ENCODE measurements at places on chromosomes 7 and 10.

DNA sequence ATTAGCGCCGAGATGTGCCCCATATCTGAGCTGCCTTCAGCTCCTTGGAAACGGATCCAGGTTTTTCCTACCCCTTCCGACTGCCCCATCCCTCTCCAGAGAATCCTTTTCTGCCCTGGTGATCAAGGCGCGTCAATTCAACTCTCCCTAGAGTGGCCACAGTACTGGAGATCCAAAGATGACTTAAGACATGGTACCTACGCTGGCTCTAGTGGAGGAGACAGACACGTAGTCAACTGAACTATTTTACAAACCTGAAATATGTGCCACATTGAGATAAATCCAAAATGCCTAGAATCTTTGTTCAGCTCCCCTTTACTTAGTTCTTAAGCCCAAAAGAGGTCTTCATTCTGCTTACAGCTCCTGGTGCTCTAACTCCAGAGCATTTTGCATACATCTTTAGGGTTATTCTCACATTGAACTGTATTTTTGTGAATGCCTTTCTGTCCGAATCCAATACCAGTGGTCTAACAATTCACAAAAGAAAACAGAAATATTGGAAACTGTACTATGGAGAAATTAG, 444 bp upstream of the TNPO3 start:
- no peaks in the 10 kb centered on the region for H3K27me3 ChIP-seq
- peak overlapping the region; percentile 90 for H3K4me3 ChIP-seq
- H3K27ac ChIP-seq, result peak overlapping the region; percentile 97

GRCh38 chr10:59557052-59557451, 152.6 kb downstream of the SLC16A9 start:
- no peak overlapping the region for H3K27ac ChIP-seq
- DNase-seq, result no peak
- H3K4me1 ChIP-seq, result no peaks in the 10 kb centered on the region
- no peaks in the 10 kb centered on the region for H3K36me3 ChIP-seq
- H3K27me3 ChIP-seq, result no peaks in the 10 kb centered on the region

DNA sequence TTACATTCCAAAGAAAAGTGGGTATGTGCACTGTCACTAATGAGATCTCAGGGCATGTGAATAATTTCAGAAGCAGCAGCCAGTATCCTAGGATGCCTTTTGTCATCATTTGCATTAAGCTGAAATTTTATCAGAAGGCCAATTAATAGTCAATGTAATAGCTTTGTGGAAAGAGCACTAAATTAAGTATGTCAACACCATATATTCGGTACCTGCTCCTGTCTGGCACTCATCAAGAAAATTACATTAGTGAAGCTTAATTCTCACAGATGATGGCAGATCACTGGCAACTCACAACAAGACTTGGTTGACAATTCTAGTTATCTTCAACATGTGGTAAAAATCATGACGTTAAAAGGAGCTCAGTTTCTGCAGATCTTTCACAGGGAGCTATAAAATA, 271.4 kb downstream of the PARD3 start:
- no peak for DNase-seq
- H3K27ac ChIP-seq, result no peak overlapping the region
- no peak overlapping the region for H3K4me3 ChIP-seq

DNA sequence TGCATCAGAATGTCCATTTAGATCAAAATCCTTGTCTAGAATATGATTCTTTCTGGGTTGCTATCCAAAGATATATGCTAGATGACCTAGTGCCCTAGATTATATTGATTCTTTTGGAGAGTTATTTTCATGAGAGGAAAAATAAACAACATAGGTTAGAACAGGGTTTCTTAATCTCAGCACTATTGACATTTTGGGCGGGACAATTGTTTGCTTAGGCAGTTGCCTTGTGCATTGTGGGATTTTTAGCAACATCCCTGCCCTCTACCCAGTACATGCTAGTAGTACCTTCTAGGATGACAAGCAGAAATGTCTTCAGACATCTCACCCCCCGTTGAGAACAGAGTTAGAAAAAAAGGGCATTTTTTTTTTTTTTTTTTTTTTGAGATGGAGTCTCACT, 25.1 kb upstream of the LAMB1 start:
- no peaks in the 10 kb centered on the region for H3K27me3 ChIP-seq
- H3K36me3 ChIP-seq, result no peaks in the 10 kb centered on the region
- no peak overlapping the region for H3K4me3 ChIP-seq
- no peak for DNase-seq
- no peak overlapping the region for H3K27ac ChIP-seq
- no peaks in the 10 kb centered on the region for H3K4me1 ChIP-seq

GRCh38 chr10:112990271-112990670, 40.2 kb downstream of the TCF7L2 start:
- peaks cover 6% of the 10 kb centered on the region for H3K4me1 ChIP-seq
- peaks cover 8% of the 10 kb centered on the region for H3K27me3 ChIP-seq
- H3K27ac ChIP-seq, result no peak overlapping the region
- H3K36me3 ChIP-seq, result no peaks in the 10 kb centered on the region

- no peaks in the 10 kb centered on the region for H3K36me3 ChIP-seq
- H3K4me3 ChIP-seq, result no peak overlapping the region
- H3K4me1 ChIP-seq, result no peaks in the 10 kb centered on the region
- DNase-seq, result no peak
Observed at GRCh38 chr7:35736725-35737124, 41.8 kb upstream of the HERPUD2 start.

DNA sequence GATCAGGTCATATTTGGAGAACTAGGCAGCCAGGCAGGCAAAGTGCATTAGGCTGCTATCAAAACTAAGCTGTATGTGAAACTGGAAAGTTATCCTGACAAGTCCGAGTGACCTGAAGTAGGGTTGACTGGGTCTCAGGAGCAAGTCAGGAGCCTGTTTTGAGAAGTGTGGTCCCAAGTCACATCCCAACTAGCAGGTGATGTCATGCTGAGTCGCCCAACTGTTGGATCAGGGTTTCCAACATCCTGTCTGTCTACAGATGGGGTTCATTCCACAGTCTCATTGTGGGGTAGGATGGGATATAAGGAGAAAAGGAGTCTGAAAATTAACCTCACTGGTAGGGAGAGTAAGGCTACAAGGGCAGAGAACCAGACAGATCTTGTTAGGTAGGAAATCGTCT, 27.0 kb downstream of the SLC26A4 start:
- H3K27ac ChIP-seq, result no peak overlapping the region
- no peak for DNase-seq
- H3K4me1 ChIP-seq, result no peaks in the 10 kb centered on the region
- no peaks in the 10 kb centered on the region for H3K27me3 ChIP-seq
- H3K4me3 ChIP-seq, result no peak overlapping the region
- H3K36me3 ChIP-seq, result no peaks in the 10 kb centered on the region

DNA sequence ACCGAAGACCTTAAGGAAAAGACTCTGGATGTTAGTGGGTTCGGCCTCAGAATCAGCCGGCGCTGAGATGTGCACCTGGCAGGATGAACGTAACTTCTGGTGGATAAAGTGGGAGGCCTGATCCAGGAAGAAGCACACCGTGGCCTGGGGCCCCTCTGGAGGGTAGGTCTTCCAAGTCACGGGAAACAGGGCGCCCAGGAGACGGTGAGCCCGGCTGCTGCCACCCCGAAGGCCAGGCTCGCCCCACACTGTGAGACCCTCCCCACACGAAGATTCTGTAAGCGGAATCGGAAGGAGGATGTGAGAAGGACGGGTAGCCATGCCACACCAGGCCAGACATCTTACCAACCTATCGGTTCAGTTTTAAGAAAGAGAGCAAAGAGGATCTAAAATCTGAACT, 279.0 kb downstream of the DNAJB6 start:
- DNase-seq, result no peak
- H3K4me3 ChIP-seq, result no peak overlapping the region
- H3K27me3 ChIP-seq, result no peaks in the 10 kb centered on the region
- H3K36me3 ChIP-seq, result no peaks in the 10 kb centered on the region

DNA sequence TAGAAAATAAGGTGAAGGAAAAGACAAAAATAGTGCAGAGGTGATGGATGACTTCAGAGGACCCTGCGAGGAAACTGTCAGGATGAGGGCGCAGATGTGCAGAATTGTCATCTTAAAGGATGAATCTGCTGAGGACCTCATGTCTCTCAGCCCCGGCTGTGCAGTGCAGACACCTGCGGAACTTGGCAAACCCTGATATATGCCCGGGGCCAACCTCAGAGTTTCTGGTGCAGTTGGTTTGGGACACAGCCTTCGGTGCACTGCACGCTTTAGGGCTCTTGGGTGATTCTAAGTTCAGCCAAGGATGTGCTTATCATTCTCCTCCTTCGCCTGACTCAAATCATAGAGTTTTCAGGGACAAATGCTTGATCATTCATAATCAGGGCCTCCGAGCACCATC, 310.1 kb downstream of the TCERG1L start:
- no peak overlapping the region for H3K27ac ChIP-seq
- H3K4me1 ChIP-seq, result no peaks in the 10 kb centered on the region
- H3K36me3 ChIP-seq, result no peaks in the 10 kb centered on the region
- H3K4me3 ChIP-seq, result no peak overlapping the region

GRCh38 chr7:115198143-115198542, 276.2 kb downstream of the MDFIC start:
- no peak overlapping the region for H3K4me3 ChIP-seq
- no peaks in the 10 kb centered on the region for H3K36me3 ChIP-seq
- DNase-seq, result no peak
- H3K27me3 ChIP-seq, result no peaks in the 10 kb centered on the region
- no peaks in the 10 kb centered on the region for H3K4me1 ChIP-seq

DNA sequence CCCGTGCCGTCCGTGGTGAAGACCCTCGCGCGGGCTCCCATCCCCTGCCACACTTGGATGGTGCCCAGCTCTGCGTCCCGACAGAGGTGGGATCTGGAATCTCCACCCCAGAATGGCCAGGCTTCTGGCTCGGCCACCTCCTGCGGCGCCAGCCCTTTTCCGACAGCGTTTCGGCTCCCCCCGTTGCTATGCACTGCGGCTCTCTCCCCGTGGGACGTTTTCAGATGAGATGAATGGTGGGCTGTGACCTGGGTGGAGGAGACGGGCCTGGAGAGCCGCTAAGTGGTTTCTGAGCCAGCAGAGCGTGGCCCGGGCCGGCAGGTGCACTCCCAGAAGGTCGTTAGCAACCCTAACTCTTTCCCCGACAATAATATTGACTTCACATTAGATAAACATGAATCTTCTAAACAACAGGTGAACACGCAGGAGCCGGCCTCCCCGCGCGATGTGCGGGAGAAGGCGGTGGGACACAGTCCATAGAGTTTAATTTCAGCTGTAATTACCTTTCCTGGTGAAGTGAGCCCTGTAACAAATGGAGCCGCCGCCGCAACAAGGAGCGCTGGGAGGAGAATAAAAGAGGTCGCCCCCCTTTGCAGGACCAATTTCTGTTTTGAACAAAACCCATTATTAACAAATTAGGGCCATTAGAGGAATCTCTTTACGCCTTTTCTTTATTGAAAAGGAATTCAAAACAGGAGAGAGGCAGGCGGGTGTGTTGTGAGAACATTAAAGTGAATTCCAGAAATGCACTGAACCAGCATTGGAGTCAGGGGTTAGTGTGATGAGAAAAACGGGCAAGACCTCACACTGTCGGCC, 294.3 kb upstream of the PFKP start:
- H3K4me3 ChIP-seq, result no peak overlapping the region
- no peak for DNase-seq
- no peak overlapping the region for H3K27ac ChIP-seq
